ENCODE measurements at places on chromosomes 11 and 22. TPM values are rescaled to one million over a fixed set of nuclear protein-coding genes. Genes with fewer than 3 reads are reported as not detected.

GRCh38 chr11:38598418-38598817 lies 2000.4 kb upstream of the RAG2 start:
- DNase-seq, result no peak

DNA sequence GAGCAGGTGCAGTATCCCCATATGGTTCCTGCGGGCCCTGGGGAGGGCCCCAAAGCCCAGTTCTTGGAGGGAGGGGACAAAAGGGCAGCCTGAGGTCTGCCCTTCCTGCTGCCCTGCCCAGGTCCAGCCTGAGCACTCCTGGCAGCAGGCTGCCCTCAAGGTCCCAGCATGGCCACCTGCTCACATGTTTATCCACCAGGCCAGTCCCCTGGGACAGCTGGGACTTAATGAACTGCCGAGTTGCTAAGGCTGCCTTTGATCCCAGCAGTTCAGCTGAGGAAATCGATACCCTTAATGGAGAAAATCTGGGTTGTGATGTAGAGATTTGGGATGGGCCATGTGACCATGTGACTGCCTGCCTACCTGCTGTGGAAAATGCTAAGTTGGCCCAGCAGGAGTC lies 146.2 kb downstream of the TRIM29 start:
- DNase-seq, result no peak

DNA sequence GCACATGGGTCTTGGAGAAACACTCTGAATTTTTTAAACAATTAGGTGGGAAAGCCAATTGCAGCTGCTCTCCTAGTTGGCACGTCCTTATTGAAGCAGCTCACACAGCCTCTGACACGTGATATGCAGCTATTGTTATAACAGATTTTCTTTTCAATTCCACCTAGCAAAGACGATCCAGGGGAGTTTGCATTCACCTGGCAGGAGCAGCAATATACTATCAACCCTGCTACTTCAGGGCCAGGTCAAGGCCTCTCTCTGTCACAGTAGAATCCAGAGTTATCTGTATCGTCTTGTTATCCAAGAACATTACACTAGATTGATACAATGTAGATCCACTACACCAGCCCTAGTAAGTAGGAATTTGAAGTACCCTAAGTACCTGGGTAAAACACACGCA lies 8.3 kb downstream of the KRTAP5-11 start:
- DNase-seq, result no peak

DNA sequence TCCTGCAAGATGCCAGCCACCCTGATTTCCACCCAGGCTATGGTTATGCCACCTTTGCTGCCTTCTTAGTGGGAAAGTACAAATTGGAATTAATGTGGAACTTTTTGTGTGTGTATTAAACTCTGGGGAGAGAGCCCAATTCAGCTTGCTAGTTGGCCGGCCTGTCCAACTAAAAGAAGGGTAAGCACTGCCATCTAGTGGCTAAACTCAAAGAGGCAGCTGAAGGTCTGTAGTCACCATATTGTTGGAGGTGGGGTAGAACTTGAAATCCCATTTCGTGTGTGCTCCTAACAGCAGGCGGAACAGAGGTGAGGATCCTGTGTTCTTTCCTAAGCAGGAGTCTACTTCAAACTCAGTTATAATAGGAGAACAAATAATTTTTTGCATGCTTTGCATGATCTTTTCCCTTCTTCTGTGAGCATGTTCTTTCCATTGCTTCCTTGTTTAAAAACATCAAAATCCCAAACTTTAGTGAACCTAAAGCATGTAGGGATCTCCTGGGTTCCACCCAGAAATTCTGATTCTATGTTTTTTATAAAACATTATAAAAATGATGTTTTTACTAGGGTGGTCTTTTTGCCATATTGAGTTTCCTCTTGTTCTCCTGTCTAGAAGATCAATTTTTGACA lies 138.8 kb upstream of the SORL1-AS1 start:
- DNase-seq, result no peak

DNA sequence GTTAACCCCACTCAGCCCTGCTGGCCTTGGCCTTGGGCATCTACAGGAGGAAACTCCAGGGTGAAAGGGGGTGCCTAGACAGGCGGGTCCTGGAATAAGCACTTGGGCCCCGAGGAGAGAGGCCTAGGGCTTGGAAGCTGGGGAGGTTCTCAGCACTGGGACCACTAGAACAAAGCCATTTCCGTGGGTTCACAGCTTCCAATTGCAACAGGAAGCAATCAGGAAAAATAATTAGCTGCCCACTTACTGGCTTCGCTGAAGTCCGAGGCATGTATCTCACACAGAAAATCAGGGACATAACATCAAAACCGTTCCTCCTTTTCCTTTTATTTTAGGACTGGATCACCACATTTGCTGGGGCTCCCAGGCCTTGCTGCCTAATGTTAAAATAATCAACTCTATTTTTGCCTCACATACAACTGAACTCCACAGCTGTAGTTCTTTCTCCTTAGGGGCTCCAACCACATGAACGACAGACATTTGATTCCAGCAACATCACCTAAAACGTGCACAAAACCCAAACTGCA lies 161.1 kb upstream of the GRK3 start:
- DNase-seq, result no peak

- no peak for DNase-seq
Measured at GRCh38 chr22:23057331-23057730, 13.0 kb upstream of the GNAZ start.

DNA sequence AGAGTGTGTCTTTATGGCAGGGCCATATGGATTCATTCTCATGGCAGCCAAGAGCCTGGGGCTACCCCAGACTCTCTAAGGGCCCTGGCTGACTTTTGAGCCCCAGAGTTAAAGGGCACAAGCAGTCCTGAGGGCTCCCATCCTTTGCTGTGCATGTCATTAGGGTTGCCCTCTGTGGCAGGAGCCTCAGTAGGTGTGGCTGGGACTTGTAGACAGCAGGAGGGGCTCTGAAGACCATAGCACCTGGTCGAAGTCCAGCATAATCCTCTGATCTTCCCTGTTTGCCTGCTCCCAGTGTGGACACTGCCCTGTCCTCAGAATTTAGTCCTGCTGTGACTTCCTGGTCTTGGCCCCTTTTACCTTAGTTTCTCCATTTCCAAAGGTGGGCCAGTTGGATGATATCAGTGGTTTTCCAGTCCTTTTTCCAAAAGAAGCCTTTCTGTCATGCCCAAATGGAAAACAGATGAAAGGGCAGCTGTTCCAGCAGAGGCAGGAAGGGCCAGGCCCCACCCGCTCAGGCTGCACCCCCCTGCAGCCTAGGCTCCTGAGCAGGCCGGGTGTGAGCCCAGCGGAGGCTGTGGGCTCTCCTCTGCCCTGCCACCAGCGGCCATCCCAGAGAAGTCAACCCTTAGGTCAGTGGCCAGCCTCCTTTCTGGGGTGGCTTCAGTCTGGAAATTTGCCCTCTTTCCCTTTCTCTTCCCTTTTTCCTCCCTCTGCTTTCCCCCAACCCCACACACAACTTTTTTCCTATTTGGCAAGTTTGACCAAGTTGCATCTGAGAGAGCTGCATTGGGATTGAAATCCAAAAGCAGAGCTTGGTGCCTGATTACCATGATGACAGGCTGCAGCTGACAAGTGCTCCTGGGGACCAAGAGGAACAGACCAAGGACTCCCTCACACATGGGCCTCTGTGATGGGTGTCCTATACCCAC lies 32.8 kb upstream of the SUSD2 start:
- DNase-seq, result peak; percentile 25

DNA sequence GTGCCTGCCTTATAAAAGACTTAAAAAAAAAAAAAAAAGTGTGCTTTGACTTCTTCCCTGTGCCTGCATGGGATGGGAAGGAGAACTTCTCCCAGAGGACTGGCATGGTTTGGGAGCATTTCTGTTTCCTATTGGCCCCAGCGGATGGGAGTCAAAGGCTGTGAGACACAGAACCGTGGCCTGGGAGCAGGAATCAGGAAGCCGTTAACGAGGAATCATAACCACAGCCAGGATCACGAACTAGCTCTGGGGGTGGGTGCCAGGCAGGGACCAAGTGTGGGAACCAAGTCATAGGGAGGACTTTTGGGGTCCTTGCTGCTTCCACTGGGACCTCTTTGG lies 526 bp downstream of the C1QTNF6 start:
- DNase-seq, result no peak

GRCh38 chr11:5174934-5175333 lies 20.4 kb upstream of the OR52A1 start:
- no peak for DNase-seq

DNA sequence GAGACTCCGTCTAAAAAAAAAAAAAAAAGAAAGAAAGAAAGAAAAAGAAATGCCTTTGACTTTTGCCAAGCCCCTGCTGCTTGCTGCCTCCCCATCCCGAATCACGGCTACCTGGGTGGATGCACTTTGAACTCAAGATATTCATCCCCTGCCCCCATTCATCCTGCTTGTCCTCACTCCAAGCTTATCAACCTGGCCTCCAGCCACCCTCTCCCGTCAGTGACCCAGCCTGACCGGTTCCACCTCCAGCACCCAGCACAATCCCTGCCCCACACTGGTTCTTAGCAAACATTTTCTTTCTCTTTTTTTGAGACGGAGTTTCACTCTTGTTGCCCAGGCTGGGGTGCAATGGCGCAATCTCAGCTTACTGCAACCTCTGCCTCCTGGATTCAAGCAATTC lies 44.4 kb downstream of the CYTH4 start:
- DNase-seq, result no peak

- no peak for DNase-seq
Measured at GRCh38 chr11:2258501-2259465, 11.6 kb downstream of the ASCL2 start.

Gene IGSF22
- total RNA-seq, result 1.4 TPM

Gene THY1
- 1.8 TPM for total RNA-seq

Gene DAGLA
- 4.3 TPM for total RNA-seq

Gene KRTAP5-8
- not detected for total RNA-seq

Gene ART1
- 1.7 TPM for total RNA-seq

Gene E2F8
- total RNA-seq, result 1.7 TPM

Gene PNPLA5
- not detected for total RNA-seq
